Activated CD4-positive, alpha-beta memory T cell treated with anti-CD3 and anti-CD28 coated beads, Interleukin-2, amount 10 ng/mL, durations not matched to agents 7 days and 5 days (primary cell): ENCODE measurements at places on chromosomes 12 and 14.

- no peak for DNase-seq
Measured at GRCh38 chr12:14289601-14290000, 75.9 kb upstream of the ATF7IP start.

- DNase-seq, result no peak
Measured at GRCh38 chr14:21874946-21875345, 201.3 kb upstream of the OR4E1 start.

DNA sequence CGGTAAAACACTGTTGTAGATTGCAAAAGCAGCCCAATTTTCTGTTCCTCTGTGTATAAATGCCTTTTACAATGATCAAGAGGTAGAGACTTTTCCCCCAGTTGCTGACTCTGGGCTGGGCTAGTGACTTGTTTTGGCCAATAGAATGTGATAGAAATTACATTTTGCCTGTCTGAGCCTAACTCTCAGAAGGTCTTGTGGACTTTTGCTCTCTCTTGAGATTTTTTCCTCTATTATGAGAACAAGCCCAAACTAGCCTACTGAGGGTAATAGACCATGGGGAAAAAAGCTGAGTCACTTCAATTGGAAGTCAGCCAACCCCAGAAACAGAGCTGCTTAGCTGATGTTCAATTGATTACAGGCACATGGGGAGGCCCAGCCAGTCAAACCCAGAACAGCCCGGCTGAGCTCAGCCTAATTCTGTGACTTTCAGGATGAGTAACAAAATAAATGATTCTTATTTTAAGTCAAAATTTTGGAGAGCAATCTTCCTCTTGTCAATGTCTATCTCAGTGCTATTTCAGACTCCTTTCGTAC, 61.4 kb downstream of the MYF5 start:
- peak; percentile 52 for DNase-seq

GRCh38 chr12:132686825-132687210, 324 bp downstream of the POLE start:
- DNase-seq, result no peak

DNA sequence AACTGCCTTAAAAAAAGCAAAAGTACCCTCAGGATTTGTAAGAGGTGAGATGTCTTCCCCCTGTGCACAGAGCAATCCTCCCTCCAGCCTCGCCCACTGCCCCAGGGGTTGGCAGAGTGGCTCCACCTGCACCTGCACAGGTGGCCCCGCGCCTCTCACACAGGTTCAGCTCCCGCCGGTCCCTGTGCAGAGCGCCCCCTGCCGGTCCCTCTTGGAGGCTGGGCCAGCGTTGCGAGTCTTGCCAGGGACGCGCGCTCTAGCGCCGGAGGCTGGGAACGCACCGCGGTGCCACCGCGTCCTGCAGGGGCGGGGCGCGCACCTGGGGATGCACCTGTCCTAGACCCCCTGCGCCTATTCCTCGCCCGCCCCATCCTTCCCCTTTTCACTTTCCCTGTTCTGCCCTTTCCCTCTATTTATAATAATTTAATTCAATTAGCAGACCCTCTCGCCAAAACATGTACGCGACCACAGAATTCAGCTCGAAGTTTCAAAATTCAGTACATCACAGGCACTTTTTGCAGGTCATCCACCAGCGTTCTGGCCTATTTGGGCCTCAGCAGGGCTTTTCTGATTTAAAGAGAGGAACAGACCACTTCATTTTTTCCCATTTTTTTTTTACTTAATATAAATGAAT, 618.6 kb downstream of the AACS start:
- peak; percentile 31 for DNase-seq

GRCh38 chr12:1691123-1692007, 495 bp downstream of the ADIPOR2 start:
- DNase-seq, result no peak

DNA sequence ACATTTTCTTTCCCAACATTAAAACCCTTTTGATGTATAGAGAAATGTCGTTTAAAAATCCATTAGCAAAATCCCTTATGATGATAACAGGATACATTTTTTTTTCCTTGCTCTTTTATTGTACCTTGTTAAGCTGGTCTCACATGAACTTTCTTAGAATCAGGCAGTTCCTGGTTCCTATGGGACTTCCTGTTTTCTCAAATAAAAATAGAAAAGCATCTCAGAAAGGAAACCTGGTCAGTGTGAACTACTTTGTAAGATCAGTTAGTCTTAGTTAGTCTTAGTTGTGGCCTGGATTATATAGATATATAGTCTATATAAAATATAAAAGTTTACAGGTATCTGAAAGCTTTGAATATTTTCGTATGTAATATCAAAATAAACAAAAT, 40.3 kb downstream of the LEMD3 start:
- DNase-seq, result no peak

DNA sequence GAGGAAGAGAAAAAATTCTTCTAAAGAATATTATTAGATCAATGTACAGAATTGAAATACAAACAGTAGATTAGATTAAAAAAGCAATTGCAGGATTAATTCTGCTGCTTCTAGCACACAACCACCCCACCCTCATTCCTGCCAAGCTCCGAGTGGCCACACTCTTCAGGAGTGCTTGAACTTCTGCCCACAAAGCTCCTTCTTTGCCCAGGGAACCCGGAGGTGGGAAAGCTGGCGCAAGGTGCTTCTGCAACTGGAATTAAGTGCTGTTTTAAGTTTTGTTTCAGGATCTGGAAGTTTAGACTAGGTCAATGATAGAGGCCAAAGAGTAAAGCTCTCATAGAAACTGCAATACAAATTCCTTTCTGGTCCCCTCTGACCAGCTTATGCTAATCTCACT, 94.1 kb upstream of the BMP4 start:
- no peak for DNase-seq

- no peak for DNase-seq
Measured at GRCh38 chr14:90387206-90387760, 9.5 kb upstream of the CALM1 start.

- no peak for DNase-seq
Measured at GRCh38 chr12:105262461-105263184, 26.6 kb upstream of the APPL2 start.

DNA sequence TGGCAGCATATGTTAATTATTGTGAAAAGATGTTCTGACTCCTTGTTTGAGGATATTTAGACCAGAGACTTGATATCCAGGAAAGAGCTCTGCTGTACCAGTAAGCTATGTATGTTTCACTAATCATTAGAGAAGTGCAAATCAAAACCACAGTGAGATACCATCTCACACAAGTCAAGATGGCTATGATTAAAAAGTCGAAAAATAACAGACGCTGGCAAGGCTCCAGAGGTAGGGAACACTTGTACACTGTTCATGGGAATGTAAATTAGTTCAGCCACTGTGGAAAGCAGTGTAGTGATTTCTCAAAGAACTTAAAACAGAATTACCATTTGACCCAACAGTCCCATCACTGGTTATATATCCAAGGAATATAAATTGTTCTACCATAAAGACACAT, 171.6 kb downstream of the DPY19L2 start:
- DNase-seq, result no peak

- DNase-seq, result no peak
Measured at GRCh38 chr12:47735649-47736048, 10.4 kb upstream of the ENDOU start.

DNA sequence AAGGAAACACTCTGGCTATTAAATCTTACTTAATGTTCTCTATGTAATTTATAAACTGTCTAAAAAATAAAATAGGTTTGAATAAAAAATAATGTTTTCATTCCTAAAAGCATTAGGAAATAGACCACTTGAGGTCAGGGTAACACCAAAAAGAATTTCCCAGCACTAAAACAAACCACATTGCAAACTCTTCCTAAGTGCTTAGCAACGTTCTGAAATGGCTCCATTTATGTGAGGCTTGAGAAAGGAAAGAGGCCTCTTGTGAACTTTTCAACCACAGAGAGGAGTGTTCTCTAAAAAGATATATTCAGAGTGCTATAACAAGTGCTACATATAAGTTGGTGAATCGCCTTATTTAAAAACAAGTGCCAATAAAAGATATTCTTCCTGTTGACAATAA, 42.7 kb downstream of the ALX1 start:
- no peak for DNase-seq

GRCh38 chr14:100891051-100891450, 12.5 kb downstream of the RTL1 start:
- DNase-seq, result no peak

- DNase-seq, result no peak
Measured at GRCh38 chr12:49043241-49043640, 17.4 kb downstream of the KMT2D start.

DNA sequence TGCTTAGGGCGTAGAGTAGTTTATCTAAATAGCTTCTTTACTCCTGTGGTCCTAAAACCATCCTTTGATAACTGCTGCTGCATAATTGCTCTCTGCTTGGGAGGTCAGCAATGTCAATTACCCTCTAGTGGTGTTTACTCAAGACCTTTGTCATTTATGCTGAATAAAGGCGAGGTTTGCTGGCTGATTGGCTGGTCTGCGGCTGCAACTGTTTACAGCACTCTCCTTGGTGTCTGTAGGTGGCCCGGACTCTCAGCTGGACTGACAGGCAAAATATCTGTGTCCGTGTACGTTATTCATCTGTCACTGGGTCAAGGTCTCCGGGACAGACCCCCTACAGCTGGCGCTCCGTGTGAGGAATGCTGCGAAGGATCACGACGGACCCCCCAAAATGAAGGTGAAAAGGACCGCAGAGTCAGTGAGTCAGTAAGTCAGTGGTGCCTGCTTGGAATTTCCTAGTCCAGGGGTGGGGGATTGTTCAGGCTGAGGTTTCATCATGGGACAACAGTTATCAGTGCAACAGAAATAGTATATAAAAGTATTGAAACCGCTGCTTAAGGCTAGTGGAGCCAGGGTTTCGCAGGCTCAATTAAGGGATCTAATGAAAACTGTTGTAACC, 253.3 kb upstream of the DIO2 start:
- DNase-seq, result no peak

- DNase-seq, result no peak
Measured at GRCh38 chr14:103856105-103856504, 8.7 kb upstream of the PPP1R13B start.

DNA sequence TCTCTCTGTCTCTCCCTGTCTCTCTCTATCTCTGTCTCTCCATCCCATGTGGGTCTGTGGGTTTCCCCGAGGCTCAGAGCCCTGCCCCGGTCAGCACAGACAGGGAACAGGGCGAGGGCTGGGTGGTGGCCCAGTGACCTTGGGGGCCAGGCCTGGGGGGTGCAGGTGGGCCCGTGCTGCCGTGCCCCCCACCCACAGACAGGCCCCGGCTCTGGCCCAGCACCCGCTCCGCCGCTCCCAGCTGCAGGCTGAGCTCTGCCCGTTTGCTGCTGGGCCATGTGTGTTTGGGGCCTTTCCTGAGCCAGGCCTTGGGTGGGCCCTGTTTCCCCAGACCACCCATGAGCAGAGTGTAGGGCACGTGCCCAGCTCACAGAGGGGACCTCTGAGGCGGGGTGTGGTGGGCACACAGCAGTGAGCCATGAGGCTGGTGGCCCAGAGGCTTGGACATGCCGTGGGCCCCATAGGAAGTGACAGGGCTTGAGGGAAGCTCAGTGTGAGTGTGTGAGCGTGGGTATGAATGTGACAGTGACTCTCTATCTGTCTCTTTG, 51.0 kb downstream of the TMEM121 start:
- no peak for DNase-seq
